H7 (cell line): ENCODE measurements at places on chromosomes 7 and 10. TPM values are rescaled to one million over a fixed set of nuclear protein-coding genes. Genes with fewer than 3 reads are reported as not detected.

Gene EPDR1
- total RNA-seq = 7.3 and 8.3 TPM in 2 replicates

DNA sequence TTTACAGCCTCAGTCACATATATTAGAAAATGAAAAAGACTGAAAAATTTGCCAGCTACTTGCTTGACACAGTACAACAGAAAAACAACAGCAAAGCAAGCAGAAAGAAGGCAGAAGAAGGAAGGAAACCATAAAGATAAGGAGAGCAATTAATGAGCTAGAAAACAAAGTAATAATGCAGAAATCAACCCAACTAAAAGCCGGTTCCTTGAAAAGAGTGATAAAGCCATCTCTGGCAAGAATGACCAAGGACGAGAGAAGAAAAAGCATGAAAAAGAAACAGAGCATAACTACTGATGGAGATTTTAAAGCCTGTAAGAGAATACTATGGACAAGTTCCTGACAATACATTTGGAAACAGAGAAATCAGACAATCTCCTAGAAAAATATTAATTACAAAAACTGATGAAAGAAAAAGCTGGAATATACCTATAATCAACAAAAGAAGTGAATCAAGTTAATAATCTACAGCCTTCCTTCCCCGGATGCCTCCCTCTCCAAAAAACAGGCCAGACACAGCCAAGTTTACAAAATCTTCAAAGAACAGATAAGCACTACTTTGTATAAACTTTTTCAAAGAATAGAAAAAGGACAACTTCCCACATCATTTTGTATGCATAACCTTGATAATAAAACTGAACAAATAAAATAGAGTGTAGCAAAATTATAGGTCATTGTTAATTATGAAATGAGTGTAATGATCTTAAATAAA, 204.0 kb downstream of the BAMBI start:
- no peak for DNase-seq

DNA sequence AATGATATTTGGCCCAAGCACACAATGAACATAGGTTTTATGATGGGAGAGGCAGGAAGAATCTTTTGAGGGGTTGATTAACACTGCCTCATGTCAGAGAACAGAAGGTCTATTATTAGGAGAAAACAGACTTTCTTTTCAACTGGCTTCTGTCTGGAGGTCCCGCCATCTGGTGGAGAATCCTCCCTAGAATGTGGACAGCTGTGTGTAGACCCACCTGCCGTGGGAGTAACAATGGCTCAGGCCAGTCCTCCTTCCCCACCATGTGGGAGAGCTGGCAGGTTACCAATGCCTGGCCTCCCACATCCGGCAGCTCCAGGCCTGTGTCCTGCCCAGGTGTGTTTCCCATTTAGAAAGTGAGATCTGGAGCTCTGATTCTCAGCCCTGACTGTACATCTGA, 70.4 kb upstream of the AOAH start:
- DNase-seq = no peak

- no peak for DNase-seq
Observed at GRCh38 chr7:55641811-55642210, 69.5 kb upstream of the VOPP1 start.

DNA sequence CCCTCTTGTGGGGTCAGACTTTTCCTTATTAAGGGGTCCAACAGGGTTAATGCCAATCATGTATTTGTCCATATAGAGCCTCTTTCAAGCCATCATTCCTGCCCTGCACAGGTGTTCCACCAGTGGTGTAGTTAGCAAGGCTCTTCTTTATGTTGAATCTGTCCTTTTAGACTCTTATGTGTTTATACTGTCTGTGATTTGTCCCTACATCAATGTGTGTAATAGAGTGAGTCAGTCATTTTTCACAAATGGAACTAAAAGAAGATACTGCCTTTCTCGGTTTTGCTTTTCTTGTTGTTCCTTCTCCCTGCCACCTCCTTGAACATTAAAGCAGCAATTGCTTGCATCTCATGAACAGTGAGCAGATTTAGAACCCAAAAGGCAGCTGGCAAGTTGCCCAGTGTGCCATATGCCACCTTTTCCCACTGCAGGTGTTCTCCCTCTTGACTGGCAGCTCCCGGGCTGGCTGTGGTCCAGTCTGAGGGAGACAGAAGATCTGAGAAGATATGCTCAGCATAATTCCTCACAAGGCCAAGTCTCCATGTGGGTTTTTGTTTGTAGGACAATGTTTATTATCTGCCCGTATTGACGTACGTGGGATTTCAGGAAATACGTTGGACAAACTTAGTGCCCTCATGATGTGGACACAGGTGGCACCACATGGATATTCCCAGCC, 154.1 kb downstream of the LHFPL3 start:
- DNase-seq = no peak

Gene TFAM
- total RNA-seq = 44.8 and 58.0 TPM in 2 replicates

Gene HOXA11
- total RNA-seq = not detected in 2 replicates
